ENCODE measurements at places on chromosomes 4 and X.

GRCh38 chrX:86121916-86122315 is 26.3 kb upstream of the DACH2 start:
- no peak for DNase-seq

DNA sequence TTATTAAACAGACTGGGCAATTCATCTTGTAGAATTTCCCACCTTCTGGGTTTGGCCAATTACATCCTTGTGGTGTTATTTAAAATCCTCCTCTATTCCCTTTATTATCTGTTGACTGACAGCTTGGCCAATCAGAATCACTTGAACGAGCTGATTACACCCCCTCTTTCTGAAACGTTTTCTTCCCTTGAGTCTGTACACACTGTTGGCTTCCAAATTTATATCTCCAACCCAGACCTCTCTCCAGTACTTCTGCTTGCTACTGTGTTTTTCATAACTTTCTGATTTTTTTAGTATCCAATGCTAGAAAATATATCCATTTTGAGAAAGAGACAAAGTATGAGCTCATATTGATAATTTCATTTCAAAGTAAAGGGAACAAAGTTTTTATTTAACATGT is 14.8 kb downstream of the CD38 start:
- no peak for DNase-seq

GRCh38 chr4:83112678-83113428 is 1.7 kb downstream of the PLAC8 start:
- peak; percentile 19 for DNase-seq

GRCh38 chr4:175246941-175247340 is 328.8 kb downstream of the ADAM29 start:
- no peak for DNase-seq

GRCh38 chr4:158783785-158784184 is 15.0 kb downstream of the FNIP2 start:
- DNase-seq: no peak

DNA sequence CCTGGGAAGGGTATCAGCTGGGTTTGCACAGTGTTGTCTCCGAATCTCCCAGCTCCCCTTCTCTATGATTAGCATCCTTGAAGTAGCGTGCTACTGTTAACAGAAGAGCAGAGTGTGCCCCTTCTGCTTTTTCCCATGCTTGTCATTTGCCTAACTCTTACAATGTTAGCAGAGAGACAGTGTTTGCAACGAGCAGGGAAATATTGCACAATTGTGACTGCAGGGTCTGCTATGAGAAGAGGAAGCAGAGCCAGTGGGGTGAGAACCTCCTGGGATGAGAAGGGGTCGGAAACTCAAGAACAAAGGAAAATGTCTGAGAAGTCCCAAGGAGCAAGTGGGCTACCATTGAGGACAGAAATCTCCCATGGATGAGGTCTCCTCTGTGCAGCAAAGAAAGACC is 7.8 kb upstream of the CHRNA9 start:
- no peak for DNase-seq

DNA sequence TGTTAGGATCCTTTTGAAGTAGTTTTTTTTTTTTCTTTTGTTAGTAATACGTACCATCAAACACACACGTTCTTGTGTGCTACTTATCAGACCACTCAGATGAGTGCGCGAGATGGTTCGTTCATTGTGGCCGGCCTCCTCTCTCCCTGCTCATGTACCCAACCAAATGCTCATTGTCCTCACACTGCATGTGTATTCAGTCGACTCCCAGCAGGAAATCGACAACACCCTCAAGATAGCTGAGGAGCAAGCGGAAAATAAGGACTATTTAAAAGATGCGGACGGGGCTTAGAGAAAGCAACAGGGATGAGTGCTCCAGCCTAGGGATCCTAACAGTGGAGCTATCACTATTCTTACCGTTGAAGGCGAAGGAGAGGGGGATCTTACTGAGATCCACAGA is 72.9 kb upstream of the GUCY1A1 start:
- no peak for DNase-seq

GRCh38 chr4:148481636-148482035 is 39.4 kb upstream of the NR3C2 start:
- no peak for DNase-seq

DNA sequence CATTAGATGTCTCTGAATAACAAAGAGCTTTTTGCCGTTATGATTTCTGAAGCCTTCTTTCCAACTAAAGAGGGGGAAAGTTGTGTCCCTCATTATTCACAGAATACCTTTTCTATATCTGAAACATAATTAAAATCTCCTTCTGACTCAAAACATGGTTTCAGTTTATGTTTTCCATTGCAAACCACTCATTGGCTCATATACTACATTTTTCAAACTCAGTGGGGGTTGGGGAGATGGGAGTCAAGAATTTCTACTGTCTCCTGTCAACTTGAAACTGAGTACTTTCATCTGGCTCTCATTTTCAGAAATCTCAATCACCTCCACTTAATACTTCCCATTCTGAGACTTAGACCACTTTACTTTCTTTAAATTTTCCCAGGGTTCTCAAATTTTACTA is 1839.5 kb upstream of the PCDH10 start:
- DNase-seq: no peak

GRCh38 chrX:54482839-54483593 is 13.0 kb downstream of the FGD1 start:
- no peak for DNase-seq

DNA sequence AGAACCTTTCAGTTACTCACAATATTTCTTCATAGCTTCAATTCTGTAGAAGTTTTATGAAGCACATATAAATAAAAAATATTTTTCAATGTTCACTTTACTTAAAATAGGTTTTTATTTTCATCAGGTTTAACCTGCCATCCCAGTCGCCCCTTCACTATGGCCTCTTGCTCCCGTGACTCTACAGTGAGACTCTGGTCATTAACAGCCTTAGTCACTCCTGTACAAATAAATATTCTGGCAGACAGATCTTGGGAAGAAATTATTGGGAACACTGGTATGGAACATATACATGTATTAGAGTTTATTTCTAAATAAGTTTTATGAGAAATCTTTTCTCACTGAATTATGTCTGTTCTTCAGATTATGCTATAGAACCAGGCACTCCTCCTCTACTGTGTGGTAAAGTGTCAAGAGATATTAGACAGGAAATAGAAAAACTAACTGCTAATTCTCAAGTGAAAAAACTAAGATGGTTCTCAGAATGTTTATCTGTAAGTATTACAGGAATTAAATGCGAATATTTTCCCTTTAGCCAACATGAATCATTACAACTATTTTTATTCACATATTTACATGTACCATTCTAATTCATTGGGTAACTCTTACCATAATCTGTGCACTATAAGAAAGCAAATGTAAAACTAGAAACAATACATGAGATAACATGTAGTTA is 45.6 kb downstream of the SPATA4 start:
- no peak for DNase-seq

- DNase-seq: no peak
Observed at GRCh38 chrX:153775293-153776119, 5.3 kb upstream of the SRPK3 start.

DNA sequence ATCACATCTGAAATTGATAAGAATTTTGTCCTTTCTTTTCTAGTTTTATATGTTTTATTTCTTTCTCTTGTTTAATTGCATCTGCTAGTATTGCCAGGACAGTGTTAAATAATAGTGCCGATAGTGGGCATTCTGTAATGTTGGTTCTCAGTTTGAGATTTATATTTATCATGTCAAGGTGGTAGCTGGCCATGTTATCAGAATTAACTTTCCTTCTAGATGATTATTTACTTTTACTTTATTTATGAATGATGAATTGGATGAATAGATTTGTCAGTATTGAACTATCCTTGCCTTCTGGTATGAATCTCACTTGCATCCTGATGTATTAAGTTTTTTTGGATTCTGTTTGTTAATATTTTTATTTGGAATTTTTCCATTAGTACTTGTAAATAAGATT is 42.7 kb downstream of the METAP1 start:
- no peak for DNase-seq

DNA sequence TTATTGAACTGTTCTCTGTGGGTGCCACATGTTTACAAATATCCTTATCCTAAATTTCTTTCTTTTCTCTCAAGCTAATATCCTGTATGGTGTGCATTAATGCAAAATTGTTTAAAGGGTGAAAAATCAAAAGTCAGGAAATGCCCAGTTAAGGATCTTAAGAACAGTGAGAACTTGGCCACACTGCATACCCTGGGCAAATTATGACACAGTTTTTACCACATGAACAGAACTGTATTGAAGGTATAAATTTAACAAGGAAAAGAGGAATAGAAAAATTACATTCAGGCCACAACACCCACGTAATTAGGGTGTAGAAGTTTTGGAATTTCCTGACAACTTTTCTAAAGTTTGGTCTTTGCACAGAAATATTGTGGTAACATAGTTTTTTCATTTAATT is 94.4 kb upstream of the HCCS start:
- DNase-seq: no peak

DNA sequence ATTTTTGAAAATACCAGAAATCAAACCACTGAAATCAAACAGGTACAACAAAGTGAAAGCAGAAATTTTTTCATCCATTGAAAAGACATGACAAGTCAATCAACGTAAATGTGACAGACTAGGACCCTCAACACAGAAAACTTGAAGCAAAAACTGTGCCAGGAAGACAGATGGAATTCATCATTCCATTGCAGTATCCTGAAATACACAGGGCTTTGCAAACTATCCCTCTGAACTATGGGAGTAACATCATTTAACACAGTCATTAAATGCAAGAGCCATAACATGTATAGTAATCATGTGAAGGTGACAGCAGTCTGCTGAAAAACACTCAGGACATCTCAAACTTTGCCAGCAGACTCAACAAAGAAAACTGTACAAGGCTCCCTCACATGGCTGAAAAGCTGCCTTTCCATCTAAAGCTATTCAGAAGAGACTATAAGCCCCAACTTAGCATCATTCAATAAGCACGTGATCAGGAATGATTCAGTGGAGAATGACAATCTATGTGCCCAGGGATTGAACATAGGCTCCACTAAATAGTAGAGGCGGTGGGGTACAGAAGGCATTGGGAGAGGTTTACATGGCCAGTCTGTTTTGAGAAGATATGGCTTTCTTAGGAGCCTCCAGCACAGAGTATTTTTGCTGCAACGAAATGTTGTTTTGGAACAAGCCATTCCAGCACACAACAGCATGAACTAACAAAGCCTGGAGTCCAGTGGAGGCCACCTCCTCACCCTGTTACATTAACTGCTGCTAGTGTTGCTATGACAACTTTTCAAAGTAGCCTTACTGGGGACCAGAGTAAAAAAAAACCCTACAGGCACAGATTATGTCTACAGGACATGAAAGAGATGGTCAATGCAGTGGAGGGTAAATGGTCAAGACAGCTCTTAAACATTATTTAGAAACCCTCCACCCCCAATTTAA is 274.5 kb upstream of the NOCT start:
- DNase-seq: no peak

- no peak for DNase-seq
Observed at GRCh38 chrX:39609941-39610340, 487.8 kb downstream of the BCOR start.

DNA sequence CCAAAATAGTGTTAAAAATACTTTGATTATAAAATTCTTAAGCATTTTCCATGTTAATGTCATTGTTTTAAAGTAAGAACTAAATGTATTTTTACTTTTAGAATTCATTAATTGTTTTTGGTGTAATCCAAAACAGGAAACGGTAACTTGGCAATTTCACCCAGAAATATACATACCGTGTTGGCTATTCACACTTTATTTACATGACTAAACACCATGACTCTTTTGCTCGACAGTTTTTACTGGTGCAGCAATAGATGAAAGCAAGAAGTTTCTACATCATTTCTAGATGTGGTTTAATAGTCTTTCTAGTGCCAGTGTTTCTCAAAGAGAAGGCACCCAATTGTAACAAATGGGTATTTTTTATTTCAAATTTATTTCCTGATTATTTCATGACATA is 25.6 kb upstream of the MAGEA1 start:
- no peak for DNase-seq

- no peak for DNase-seq
Observed at GRCh38 chr4:8704632-8705031, 112.1 kb downstream of the CPZ start.

DNA sequence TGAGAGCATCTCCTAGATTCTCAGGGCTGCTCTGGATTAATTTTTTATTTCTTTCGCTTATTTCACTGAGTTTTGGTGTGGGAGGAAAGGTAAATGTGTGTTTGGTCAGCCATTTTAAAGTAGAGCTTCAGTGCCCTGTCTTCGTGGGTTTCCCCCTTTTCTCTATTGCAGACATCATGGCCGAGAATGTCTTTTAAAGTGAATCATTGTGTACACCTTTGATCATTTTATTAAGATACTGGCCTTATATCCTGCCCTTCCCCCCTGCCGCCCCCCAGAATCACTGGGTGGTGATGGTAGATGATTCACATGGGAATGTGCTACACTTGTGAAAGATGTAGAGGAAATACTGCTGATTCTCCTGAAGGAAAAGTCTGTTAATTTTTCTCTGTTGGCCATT is 23.8 kb downstream of the CDKL5 start:
- DNase-seq: no peak

DNA sequence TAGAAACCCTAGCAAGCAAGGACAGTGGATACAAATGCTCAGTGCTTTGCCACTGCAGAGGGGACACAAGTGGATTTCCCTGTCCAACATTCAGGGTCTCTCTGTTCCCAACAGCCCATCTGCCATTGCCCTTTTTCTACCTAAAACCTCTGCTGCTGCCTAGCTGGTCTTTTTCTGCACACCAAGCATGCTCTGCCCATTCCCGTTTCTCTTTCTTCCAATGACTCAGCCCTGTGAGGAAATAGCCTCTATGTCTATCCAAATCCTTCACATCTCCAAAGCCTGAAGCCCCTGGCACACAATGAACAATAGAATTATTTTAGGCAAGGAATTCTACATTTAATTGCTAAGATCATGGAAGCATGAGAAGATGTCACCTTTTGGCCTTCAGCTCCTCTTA is 5.7 kb upstream of the AMELX start:
- DNase-seq: no peak

- no peak for DNase-seq
Observed at GRCh38 chr4:180832073-180832472, 1411.1 kb upstream of the TENM3 start.

DNA sequence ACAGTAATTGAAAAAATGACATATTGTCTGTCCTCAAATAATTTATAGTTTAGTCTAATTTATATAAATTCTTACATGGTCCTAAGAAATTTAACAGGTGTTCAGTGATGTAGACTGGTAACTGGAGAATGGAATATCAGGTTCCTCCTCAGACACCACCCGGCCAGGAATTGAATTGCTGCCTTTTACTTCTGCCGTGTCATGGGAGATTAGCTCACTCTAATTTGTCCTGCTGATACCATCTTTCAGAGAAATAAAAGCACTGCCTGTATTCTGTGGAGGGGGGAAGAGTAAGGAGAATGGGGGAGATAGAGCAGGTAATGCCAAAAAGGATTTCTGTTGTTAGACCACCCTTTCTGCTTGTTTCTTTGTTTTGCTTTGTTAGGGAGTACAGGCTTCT is 125.2 kb upstream of the KLHL4 start:
- DNase-seq: no peak

GRCh38 chr4:104490096-104490769 is 4.5 kb downstream of the CXXC4 start:
- no peak for DNase-seq
